ENCODE measurements at places on chromosomes 5 and 9.

- DNase-seq = no peak
Measured at GRCh38 chr5:177389241-177390169, 5.3 kb downstream of the SLC34A1 start.

- DNase-seq = peak; percentile 62
Measured at GRCh38 chr5:127563136-127563535, 45.7 kb downstream of the PRRC1 start.

DNA sequence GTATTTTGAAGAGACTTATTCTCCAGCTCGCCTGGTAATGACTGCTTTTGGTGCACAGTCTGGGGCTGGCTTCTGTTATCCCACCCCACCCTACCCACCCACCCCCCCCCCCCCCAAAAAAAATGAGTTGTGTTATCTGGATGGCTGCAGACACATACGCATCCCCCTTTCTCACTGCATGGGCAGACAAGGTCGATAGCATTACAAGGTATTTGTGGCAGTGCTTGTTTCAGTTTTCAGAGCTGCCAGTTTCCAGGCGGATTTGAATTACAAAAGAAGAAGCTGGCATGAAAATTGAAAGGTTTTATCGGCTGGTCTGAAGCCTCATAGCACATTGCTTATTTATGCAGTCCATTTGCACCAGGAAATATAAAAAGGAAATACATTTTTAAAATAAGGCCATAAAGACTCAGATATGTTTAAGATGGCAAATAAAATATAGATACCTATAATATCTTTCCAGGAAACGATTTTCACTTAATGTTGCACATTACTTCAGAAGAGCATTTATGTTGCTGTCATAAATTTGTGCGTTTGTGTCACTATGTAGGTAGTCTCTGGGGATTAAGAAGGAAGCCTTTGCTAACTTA, 85.1 kb upstream of the GRHPR start:
- DNase-seq = no peak

- no peak for DNase-seq
Measured at GRCh38 chr5:113190347-113190746, 213.7 kb downstream of the DCP2 start.

DNA sequence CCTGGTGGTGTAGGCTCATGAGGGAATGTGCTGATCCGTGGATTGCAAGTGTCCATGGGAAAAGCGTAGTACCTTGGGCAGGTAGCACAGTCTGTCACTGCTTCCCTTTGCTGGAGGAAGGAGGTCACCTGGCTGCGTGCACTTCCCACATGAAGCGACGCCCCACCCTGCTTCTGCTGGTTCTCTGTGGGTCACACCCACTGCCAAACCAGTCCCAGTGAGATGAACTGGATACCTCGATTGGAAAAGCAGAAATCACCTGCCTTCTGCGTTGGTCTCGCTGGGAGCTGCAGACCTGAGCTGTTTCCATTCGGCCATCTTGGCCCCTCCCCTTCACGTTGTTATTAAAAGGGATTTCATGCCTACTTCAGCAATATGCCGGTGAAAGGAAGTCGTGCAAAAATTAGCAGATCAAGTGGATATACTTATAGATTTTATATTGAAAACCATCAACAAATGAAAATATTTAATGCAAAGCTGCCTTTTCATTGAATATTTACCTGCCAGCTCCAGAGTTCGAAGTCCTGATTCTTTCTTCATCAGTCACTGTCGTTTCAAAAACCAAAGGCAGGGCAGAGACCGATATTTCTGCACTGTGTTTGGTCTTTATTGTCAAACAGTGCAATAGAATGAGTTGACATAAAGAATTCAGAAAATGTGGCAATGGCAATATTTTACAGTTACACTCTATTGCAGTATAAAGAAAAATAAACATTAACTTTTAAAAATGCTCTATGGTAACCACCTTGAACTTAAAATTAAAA, 123.2 kb downstream of the JAKMIP2 start:
- DNase-seq = no peak

GRCh38 chr9:79623799-79624721, 52.3 kb downstream of the TLE4 start:
- no peak for DNase-seq

GRCh38 chr5:2375757-2376250, 375.7 kb downstream of the IRX2 start:
- no peak for DNase-seq

DNA sequence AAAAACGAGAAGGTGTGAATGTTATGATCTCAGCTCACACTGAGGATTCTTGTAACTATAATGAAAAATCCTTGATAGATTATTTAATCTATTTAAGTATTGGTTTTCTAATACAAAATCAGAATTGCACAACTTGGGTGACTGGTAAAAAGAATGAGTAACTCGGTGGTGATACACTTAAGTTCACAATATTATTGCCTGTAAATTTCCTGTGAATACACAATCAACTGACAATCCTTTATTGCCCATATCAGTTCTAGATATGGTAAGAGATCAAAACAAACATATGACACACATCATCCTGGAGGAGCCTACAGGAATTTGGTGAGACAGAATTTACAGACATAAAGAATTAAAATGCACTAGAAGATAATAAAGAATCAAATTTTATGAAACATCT, 14.1 kb upstream of the LURAP1L start:
- DNase-seq = no peak

GRCh38 chr5:180222056-180222455, 13.0 kb upstream of the RASGEF1C start:
- no peak for DNase-seq

Measured in right hindlimb (tissue), 1 donor.